ENCODE measurements at places on chromosomes 3 and 15. TPM values are rescaled to one million over a fixed set of nuclear protein-coding genes. Genes with fewer than 3 reads are reported as not detected.

Gene SNX22
- total RNA-seq: 1.6 TPM

Gene UBAP1L
- 0.59 TPM for total RNA-seq

Gene MYO5A
- total RNA-seq: 15.2 TPM

Gene GOLGA8H
- total RNA-seq: 2.1 TPM

Gene HYPK
- 9.4 TPM for total RNA-seq
